Right renal cortex interstitium (tissue), 3 donors: ENCODE measurements at places on chromosomes 5 and 9.

DNA sequence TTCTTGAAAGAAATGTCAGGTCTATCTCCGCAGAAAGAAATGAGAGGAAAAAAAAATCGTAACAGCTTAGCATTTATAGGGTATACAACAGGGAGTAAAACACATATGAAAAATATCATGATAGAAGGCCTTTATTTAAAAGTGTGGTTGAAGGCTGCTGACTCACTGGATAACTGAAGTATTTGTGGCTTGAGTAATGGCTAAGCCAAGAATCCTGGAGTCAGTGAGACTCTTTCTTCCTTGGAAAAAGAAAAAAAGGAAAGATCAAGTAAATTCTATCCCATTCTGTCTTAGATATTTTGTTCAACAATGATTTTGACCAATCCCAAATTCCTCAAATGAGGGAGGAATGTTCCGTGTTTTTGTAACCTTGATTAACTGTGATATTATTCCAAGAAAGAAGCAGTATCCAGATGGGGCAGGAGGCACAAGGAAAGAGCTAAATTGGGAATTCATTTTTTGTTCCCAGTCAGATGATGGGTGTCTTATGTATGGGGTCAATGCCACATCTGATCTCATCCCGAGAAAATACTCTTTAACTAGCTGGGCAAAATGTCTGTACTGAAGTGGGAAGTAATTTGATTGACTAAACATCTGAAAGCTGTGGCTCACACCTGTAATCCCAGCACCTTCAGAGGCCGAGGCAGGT is 64.3 kb upstream of the MYO10 start:
- no peak for DNase-seq

DNA sequence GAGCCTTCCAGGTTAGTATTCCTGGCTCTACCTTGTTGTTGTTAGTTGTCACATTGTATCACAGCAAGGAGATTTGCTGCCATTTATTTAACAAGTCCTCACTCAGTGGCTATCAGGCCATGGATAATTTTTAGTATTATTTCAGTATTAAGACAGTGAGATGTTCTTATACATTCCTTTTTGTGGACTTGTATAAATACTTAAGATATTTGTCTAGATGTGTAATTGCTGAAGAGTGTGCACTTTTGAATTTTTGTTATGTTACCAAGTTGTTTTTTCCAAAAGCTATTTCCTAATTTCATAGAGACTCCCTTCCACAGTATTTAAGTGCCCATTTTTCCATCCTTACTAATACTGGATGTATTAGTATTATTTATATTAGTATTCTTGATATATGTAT is 22.0 kb downstream of the SLC36A1 start:
- DNase-seq, result no peak

- DNase-seq, result no peak
These were observed 42.4 kb downstream of the STRBP start for GRCh38 chr9:123225995-123226394.

- no peak for DNase-seq
These were observed 41.4 kb downstream of the DAB2IP start for GRCh38 chr9:121692606-121693387.

- DNase-seq, result no peak
These were observed 152.6 kb upstream of the MAST4 start for GRCh38 chr5:66443462-66444130.
